ENCODE measurements at places on chromosomes 7 and 10.

GRCh38 chr7:133645884-133646391 is 393.1 kb downstream of the EXOC4 start:
- DNase-seq, result no peak

DNA sequence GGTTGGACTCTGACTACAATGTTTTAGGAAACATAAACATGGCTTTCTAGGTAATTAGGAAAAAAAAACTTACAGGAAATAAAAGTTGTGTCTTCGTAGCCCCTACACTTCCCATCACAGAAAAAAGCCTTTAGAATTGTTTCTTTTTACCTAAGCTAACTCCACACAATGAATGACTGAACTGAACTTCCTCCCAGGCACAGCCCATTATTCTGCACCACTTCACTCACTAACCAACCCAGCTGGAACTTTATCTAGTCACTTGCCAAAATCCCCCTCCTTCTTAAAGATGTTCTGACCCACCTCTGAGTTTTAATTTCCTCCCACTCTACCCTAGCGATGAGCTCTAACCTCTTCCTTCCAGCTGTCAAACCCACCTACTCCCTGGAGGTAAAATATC is 91.7 kb upstream of the MEOX2 start:
- no peak for DNase-seq

DNA sequence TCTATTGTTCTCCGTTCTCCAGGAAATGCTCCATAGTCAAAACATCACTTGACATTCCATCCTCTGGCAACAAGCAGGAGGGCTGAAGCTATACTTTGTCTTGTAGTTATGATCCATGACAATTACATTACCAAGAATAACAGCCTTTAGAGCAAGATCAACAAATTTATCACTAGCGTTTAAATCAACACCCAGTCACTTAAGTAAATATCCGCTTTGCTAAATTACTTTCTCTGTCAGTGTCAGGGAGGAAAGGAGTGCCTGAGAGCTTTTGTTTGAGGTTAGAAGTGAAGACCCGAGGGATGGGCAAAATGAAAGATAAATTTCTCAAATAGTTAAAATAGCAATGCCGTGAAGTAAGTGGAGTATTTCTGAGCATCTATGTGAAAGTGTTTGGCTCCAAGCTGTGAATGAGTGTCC is 236.1 kb upstream of the BMPER start:
- no peak for DNase-seq

GRCh38 chr7:2190531-2190930 is 42.2 kb downstream of the MAD1L1 start:
- DNase-seq, result no peak

DNA sequence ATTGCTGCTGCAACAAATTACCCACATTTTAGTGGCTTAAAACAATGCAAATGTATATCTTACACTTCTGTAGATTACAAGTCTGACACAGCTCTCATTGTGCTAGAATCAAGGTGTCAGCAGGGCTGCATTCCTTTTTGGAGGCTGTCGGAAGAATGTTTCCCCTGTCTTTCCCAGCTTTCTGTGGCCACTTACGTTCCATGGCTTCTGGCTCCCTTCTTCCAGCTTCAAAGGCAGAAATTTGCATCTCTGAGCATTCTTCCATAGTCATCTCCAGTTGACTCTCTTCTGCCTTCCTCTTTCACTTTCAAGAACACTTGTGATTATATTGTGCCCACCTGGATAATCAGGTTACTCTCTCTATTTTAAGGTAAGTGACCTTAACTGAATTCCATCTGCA is 125.3 kb downstream of the GPR158 start:
- DNase-seq, result no peak
